ENCODE measurements at places on chromosomes 16 and 17. TPM values are rescaled to one million over a fixed set of nuclear protein-coding genes. Genes with fewer than 3 reads are reported as not detected.

DNA sequence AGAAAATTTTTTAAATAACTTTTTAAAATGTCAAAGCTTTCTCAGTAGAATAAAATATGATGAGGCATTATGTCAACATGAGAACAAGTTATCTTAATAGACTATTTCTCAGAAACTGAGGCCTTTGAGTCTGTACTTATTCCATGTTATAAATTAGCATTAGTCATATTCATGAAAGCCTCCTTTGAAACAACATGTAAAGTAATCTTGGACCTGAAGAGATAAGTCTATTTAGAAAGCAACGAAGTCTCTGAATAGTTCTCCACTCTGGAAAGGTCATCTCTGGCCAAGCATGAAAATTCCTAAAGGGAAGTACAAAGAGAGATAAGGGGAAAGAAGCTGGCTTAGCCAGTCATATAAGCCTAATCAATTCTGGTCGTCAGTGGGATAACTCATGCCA is 150.8 kb downstream of the CYB561 start:
- DNase-seq, result no peak

- DNase-seq, result no peak
Observed at GRCh38 chr16:26787924-26788323, 278.8 kb upstream of the C16orf82 start.

- no peak for DNase-seq
Observed at GRCh38 chr17:16938031-16938430, 33.9 kb downstream of the TNFRSF13B start.

- no peak for DNase-seq
Observed at GRCh38 chr16:64290461-64290860, 831.4 kb downstream of the CDH11 start.

DNA sequence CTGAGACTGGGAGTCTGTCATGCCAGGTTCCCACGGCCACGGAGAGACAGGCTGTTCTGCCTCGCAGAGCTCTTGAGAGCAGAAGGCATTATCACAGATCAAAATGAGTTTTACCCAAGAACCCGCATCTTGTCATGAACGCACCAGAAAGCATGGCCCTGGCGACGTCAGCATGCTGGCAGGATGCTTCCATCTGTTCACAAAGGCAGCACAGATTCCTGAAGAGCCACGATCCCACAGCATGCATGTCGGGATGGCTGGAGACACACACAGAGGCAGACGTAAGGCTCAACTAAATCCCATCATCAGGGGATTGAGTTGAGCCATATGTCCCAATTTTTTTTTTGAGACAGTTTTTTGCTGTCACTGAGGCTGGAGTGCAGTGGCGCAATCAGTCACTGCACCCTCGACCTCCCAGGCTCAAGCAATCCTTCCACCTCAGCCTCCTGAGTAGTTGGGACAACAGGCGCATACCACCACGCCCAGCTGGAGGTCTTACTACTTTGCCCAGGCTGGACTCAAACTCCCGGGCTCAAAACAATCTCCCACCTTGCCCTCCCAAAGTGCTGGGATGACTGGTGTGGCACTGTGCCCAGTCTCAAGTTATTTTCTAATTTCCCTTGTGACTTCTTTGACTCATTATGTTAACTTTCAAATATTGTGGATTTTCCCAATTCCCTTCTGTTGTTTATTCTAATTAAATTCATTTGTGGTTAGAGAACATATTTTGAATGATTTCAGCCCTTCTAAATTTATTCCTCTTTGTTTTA is 11.1 kb downstream of the FANCA start:
- DNase-seq, result no peak

- no peak for DNase-seq
Observed at GRCh38 chr17:67125417-67125816, 81.1 kb downstream of the CACNG1 start.

DNA sequence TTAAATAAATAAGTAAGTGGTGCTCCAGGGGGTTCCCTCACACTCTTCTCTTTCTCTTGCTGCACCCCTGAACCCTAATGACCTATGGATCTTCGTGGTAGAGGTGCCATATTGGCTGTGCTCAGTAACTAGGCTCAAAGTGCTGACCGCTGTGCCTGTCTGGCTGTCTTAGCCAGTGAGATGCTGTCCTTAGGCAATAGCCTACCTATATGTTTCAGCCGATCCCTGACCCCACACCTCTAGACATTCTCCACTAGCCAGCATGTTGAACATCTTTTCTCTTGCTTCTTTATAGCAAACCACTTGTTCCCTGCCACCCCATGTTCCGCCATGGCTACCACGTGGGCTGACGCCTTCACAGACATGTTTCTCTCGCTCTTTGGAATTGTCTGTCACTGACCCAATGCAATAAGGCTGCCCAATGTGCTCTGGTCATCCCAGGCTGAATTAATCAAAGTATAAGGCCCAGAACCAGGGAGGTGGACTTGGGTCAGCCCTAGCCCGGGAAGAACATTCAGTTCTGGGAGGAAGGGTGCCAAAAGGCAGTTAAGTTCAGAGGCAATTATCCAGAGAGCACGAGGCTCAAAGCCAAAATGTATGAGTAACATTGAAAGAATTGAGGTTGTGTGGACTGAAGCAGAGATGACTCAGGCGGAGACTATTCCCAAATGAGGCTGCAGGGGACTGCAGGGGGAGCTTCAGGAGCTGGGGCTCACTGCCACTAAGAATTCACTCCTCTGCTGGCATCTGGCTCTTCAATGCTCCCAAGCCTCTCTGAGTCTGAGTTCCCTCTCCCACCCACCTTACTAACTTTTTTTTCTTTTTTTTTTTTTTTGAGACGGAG is 28.7 kb upstream of the TNRC6A start:
- no peak for DNase-seq

GRCh38 chr16:4297480-4297879 is 18.4 kb upstream of the GLIS2 start:
- DNase-seq, result no peak

DNA sequence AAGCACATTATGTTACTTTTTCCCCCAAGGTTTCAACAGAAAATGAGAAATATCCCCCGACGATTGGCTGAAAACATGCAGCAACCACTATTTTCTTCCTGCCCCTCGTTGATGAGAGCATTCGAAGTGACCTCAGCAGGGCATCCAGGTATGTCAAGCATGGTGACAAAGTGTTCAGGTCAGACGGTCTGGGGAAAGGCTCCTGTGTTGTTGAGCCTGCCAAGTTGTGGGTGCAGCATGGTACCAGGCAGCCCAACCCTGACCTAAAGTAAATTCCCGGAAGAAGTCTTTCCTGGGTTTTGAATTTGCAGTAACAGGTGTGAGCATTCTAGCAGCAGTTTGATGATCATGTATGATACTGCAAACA is 51.7 kb upstream of the SEC14L1 start:
- DNase-seq, result peak; percentile 34

DNA sequence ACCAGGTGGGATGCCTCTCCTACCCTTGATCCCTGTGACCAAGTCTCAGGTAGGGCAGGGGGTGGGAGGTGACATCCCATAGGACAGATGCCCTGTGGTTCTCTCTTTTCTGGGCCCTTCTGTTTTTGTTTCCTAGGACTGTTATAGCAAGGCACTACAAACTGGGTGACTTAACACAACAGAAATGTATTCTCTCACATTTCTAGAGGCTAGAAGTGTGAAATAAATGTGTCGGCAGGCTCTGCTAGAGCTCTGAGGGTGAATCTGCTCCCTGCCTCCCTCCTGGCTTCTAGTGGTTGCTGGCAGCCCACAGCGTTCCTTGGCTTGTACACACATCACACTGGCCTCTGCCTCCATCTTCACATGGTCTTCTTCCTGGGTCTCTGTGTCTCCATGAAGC is 12.7 kb downstream of the CALB2 start:
- DNase-seq, result no peak

GRCh38 chr17:55448681-55449080 is 27.0 kb upstream of the MMD start:
- DNase-seq, result no peak

- no peak for DNase-seq
Observed at GRCh38 chr17:77036841-77037381, 103.9 kb upstream of the SEC14L1 start.

GRCh38 chr16:66020642-66021041 is 345.8 kb upstream of the CDH5 start:
- DNase-seq, result no peak

DNA sequence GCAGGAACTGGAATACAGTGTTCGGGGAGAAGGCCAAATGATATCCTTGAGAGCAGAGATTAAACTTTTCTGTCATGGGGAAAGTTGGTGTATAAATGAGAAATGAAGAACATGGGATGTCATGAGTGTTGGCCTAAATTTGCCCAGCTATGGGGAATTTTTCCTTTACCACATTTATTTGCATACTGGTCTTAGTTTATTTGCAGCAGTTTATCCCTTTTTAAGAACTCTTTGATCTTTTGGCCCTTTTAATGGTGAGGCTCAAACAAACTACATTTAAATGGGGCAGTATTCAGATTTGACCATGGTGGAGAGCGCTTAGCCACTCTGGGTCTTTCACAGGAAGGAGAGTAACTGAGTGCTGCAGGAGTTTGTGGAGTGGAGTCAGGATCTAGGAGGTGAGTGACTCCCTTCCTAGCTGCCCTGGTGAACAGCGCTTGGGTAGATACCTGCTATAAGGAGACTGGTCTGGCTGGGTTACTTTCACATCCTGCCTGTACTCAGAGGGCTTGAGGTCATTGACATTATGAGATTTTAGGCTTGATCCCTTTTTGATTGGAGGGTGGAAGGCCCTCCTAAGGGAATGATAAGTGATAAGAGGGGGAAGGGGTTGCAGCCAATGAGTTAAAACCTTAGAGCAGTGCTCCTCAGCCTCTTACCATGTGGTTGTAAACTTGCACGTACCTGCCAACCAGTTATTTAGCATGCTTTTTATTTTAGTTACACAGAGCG is 10.7 kb downstream of the PYCARD start:
- no peak for DNase-seq

DNA sequence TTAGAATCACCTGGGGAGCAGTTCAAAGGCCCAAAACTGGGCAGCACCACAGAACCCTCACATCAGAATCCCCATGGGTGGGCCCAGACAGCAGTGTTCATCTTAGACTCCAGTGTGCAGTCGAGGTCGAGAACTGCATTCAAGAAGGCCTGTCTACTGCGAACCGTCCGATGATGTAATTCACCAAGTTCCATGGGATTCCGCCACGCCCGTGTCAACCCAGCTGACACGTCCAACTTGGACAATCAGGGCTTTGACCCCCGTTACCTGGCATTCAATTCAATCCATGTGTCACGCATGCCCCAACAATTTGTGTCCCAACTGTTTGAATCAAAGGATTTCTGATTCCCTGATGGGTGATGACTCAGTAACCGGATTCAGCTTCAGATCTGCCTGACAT is 9.2 kb downstream of the HSBP1 start:
- no peak for DNase-seq

- DNase-seq, result no peak
Observed at GRCh38 chr17:27495460-27495859, 39.2 kb downstream of the KSR1 start.

DNA sequence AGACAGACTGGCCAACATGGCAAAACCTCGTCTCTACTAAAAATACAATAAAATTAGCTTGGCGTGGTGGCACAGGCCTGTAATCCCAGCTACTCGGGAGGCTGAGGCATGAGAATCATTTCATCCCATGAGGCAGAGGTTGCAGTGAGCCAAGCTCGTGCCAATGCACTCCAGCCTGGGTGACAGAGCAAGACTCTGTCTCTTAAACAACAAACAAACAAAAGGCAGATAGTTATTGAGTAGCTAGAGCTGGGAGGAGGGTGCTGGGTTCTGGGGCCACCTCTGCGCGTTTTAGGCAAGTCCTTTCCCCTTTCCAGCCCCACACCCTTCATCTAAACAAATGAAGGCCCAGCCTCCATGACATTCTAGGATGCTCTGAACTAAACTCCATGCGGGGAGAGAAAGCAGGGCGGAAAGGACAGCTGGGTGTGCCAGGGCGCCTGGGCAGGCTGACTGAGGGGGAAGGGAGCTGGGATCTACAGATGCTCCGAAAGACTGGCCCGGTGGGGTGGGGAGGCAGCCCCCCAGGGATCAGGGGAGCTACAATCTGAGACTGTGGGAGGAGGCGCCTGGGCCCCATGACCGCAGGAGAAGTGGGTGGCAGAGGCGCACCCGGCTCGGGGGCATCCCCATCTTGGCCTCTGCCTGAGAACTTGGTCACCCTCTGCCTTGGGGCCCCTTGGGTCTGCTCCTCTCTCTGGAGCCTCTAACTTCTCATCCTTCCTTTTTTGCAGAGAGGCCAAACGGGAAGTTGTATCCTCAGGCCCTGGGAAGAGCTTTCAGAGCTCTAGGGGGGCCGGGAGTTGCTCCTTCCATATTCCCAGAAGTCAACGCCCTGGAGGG is 910 bp downstream of the ITGAL start:
- DNase-seq, result no peak

- DNase-seq, result no peak
Observed at GRCh38 chr17:78966123-78966813, 13.5 kb downstream of the LGALS3BP start.

- no peak for DNase-seq
Observed at GRCh38 chr17:40129498-40129897, 7.7 kb downstream of the MSL1 start.

DNA sequence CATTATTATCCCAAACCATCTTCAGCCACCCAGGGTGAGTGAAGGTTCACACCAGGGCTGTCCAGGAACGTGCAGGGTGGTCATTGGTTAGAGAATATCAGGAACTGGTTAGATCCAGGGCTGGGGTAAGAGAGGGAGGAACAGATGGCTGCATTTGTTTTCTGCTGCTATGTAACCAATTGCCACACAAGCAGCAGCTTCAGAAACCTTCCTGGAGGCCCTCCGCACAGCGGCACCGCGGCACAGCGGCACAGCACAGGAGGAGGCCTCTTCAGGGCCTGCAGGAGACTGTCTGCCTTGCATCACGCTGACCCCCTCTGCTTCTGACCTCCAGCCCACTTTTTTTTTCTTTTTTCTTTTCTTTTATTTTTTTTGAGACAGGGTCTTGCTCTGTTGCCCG is 86.1 kb downstream of the KCNJ12 start:
- DNase-seq, result no peak

The ZSCAN10 gene
- 0.05 TPM for total RNA-seq

The KCNJ2 gene
- total RNA-seq, result 5.3 TPM

The SPG7 gene
- total RNA-seq, result 51.9 TPM

The WNT9B gene
- 0.05 TPM for total RNA-seq

Measured in thymus (tissue), 14 donors.